ENCODE measurements at places on chromosomes 5 and 9.

GRCh38 chr5:39714036-39714698, 289.4 kb upstream of the DAB2 start:
- DNase-seq = no peak

DNA sequence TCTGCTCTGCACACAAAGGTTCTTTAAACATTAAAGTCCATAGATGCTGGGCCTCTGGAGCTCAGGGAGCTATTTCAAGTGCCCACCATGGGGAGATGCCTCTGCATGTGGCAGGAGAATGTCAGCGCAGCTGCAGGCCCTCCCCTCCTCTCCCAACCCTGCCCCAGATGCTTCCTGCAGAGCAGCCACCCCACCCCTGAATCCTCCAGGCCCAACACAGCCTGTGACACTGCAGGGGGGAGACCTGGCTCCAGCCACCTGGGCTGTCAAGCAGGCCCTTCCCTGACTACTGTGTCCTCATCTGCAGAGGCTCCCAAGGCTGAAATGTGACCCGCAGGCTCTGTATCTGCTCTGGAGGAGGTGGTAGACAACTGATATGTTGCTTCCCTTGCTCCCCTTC, 213.9 kb downstream of the GABBR2 start:
- DNase-seq = no peak

DNA sequence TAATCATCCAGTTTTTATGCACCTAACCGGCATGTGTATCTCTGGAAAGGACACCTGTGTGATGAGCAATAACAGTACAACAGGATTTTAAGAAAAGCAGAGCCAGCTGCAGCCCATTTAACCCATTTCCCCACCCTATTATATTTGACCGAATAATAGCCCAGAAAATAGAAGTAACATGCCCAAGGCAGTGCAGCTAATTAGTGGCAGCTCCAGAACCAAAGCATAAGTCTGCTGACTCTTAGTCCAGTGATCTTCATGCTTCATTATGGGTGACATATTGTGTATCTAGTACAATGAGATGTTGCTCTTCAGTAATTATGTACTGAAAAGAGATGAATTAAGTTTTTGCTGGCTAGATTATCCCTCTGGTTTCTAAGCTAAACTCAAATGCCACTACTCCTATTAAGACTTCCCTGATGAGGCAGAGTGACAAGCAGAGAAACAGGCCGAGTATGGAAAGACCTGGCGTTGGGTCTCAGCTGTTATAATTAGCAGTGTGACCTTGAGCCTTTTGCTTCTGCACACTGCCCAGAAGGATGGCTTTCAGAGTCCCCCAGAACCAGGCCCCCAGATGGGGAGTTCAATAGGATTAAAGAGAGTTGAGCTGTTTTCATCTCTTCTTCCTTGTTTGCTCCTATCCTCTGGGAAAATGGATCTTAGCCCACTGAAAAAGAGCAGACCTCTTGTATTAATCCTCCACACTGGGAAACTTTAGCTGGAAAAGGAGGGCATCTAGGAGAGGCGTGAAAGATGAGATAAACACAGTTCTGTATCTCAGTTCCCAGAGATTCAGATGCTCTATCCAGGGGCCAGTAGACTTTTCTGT, 10.8 kb upstream of the C1QTNF3 start:
- DNase-seq = no peak

DNA sequence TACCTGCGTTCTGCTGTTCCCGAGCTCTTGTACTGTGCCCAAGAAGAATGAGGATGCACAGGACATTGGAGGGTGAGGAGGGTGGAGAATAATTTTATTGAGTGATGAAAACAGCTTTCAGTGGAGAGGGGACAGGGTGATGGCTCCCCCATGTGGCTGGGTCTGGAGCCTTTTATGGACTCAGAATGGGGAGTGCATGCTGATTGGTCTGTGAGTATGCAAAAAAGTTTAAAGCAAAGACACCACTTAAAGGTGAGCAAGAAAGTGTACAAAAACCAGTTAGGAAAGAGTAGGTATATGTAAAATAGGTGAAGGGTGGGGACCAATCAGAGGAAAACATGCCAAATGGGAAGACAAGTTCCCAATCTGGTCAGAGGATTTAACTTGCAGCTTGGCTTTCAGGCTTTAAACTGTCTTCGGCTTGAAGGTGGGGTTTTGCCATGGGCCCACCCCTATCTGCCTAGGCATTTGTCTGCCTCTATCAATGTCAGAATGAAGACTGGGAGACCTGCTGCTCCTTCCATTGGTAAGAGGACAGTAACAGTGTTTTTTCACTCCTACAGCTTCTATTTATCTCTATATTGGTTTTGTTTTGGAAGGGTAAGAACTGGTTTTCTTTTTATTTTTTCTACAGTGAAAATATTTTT, 118.0 kb upstream of the RAI14 start:
- DNase-seq = no peak

DNA sequence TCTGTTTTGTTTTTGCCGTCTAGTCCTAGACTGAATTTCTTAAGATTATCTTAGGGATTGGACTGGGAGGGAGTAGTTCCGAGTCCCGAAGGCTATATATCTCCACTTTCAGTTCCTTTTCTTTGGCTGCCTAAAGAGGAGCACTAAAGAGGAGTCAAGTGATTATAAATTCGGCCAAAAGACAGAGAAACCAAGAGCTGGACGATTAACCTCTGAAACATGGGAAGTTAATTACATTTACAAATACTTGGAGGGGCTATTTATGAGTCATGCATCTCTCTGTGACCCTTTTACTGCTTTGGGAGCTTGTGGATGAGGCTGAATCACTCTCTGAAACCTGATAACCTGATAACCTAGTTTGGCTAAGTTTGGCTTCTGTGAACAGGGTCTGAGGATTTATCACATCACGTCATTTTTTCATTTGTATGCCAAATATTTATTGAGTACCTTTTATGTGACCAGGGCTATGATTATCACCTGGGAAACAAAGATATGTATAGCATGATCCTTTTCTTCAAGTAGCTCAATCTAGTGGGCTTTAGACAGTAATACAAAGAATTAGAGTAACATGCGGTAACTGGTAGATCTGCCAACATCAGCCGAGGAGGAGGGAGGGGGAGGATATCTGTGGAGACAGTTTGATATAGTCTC, 180.9 kb downstream of the CD180 start:
- DNase-seq = no peak

Measured in activated CD8-positive, alpha-beta memory T cell treated with anti-CD3 and anti-CD28 coated beads for 1 hour (primary cell).